AG04449 (cell line): ENCODE measurements at places on chromosomes 1 and 21.

DNA sequence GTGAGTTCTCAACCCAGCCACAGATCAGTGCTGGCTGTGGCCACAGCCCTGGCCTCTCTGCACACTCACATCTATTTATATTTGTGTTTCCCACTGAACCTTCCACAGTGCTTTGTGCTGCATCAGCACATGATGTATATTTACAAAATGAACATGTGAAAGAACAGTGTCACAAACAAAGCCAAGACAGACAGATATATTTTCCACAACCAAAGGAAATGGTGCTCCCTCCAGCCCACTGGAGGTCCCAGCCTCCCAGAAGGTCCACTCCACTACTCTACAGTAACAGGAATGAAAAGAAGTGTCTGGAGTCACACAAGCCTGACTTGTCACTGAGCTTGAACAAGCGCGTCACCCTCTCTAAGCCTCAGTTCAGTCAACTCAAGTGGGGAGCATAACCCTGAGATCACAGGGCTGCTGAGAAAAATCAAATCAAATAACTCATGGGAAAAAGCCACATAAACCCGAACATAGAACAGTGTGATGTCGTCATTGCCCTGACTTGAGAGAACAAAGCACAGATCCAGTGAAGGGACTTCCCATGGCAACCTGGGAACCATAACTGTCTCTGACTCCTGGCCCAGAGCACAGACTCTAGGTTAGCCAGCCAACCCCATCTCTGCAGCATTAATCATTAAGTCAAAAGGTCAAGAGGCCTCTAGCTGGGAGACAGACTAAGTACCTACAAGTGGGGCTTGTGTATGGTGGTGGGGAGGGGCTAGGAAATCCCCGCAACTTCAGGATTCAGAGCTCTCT is 121.2 kb downstream of the TRABD2B start:
- DNase-seq, result no peak

- no peak for DNase-seq
These were observed at the start of gene AGO4 for GRCh38 chr1:35807614-35808449. Gene AGO4, plus strand, starts transcription at chr1:35808016. Its CDS starts 401 bp downstream, at chr1:35808417.

- DNase-seq, result no peak
These were observed 59.8 kb upstream of the ACOT11 start for GRCh38 chr1:54488065-54488750.

DNA sequence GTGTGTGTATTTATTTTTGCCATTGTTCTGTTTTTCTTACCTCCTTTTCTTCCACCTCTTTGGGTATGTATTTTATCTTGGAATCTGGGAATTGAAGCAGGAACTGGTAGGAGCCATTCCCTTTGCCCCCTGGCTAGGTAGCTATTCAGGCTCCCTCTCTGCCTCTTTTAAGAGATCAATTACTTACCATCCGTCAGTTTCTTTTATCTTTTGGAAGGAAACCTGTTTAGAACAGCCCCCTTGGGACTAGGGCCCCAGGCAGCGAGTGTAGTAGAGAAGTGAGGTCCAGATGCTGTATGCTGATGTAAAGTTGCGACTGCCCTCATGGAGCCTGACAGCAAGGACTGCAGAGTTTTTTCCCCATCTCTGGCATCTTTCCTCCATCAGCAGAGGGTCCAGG is 41.6 kb downstream of the KIRREL1 start:
- no peak for DNase-seq

DNA sequence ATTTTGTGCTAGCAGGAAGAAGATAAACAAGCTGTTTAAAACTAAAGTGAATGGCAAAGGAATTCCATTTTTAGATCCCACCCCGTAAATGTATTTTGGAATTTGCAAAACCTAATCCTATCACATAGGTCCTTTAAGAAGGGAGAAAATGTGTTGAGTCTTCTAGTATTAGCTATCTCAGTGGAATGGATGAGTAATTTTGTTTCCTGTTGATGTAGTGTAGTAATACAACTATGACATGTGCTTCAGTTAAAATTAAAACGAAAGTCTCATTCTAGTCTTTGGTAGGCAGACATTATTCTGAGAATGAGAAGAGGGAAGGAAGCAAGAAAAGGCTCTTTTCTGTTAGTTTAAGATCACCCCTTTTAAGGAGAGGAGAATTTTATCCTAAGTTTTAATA is 265.9 kb upstream of the C1orf105 start:
- no peak for DNase-seq

DNA sequence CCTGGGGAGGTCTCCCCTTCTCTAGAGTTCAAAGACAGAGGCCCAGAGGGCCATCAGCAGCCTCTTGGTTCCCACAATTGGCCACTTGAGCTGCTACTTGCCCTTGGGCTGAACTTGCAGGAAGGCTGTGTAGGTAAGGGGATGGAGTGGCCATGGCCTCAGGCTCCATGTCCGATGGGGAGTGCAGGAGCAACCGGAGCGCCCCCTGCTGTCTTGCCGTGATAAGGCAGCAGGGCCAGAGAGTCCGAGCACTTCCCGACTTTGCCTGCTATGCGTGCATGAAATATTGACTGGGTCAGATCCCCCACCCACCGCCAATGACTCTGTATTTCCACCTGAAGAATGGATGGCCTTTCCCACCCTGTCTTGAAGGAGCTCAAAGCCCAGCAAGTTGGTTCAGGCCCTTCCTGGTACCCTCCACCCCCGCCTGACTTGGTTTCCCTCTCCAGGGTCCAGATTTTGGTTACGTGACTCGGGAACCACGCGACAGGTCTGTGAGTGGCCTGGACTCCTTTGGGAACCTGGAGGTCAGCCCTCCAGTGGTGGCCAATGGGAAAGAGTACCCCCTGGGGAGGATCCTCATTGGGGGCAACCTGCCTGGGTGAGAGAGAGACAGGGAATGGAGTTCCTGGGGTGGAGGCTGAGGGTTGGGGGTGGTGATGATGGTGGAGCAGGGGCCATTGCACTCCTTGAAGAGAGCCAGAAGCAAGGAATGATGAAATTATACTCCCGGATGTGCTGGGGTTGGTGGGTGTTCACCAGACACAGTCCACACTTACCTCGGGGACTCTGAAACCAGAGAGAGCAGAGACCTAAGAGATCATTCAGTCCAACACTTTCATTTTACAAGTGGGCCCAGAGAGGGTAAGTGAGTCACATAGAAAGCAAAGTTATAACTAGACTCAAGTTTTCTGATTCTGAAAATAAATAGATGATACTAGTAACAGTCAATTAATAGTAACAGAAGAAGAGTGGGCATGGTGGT is 25.6 kb downstream of the PADI3 start:
- DNase-seq, result no peak

DNA sequence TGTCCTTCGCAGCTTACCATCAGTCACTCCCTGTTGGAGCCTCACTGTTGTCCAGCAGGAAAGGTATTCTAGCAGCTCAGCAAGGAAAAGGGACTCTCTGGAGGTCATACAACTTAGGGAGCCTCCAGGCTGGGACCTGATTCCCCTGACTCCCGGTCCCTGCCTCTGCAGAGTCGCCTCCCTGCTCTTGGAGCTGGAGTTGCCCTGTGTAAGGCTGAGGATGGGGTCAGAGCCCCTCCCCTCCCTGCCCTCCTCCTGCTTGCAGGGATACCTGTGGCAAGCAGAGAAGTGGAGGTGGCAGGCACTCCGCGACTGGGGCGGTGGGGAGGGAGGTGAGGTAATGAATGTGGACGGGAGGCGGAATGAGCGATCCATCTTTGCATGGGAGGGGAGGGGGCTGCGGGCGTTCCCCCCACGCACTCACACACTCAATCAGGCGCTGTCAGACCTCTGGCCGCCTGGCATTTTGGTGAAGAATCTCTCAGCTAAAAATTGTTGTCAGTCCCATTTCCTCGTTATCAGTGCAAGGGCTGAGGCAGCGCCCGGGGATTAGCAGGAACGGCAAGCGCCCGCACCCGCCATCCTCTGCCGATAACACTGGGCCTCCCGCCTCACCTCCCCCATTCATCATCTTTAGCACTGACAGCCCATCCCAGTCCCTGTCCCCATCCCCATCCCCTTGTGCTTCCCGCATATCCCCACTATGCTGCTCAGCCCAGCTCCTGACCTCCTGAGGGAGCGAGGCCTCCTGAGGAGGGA is 64.3 kb downstream of the TMEM53 start:
- DNase-seq, result no peak

DNA sequence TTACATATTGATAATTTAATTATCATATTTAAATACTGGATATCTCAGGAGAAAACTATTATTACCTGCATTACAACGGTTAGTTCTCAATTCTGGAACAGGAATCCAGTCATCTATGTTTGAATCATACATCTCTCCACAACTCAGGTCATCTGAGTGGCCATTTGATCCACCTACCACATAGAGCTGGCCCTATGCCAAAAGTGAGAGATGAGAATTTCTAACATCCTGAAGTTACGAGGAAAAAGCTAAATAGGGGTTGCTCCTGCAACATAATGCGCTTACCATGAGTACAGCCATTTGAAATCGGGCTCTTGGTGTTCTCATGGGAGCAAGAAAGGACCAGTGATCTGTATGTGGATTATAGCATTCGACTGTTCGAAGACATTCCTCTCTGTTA is 16.9 kb downstream of the IVNS1ABP start:
- no peak for DNase-seq

- peak; percentile 93 for DNase-seq
These were observed 68.9 kb downstream of the CDC7 start for GRCh38 chr1:91569411-91570119.

DNA sequence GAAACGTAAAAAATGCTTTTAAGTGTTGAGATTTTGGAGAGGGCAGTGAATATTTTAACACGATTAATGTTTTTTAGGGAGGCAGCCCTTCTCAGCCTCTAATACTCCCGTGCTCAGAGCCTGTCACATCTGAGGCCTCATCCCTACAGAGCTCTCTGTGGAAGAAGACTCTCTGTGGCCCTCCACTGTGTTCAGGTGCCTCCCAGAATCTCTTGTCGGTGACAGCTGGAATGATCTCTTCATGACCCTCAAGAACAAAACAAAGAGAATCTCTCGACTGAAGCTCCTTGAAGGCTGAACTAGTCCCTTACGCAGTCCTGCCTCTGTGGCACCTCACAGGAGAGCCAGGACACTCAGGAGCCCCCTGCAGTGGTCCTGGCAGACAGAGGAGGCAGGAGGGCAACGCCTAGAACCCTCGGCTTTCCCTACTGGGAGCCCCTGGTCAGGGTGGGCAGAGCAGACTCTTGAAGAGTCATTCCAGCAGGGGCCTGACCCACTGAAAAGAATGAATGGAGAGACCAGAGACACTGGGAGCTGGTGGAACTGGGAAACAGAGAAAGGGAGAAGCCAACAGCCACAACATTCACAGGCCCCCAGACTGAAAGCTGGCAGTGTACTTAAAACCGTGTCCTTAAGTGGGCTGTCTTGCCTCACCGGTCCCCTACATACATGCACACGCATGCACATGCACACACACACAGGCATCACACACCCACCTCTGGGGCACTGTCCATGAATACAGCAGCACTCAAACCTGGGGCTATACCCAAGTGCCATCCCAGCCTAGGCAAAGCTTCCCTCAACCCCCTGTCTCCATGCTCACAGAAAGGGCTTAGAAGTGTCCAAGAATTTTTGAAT is 67.5 kb upstream of the ANGPTL1 start:
- DNase-seq, result no peak

GRCh38 chr21:45074818-45075595 is 627 bp downstream of the ADARB1 start:
- no peak for DNase-seq

DNA sequence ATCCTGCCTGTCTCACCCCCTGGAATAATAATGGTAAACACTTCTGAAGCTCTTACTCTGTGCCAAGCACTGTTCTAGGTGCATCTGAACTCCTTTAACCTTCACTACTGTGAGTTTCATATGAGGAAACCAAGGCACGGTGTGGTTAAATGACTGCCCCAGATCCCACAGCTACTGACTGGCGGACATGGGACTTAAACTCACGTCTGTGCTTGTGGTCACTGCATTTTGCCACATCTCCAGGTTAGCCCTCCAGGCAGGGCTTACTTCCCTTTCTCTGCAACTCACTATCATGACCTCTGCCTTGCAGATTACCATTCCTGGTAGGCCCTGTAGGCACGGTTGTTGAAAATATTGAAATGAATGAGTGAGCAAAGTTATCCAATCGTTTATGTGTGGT is 83.4 kb downstream of the ADSS2 start:
- DNase-seq, result no peak
